ENCODE measurements at places on chromosomes 2 and 18.

DNA sequence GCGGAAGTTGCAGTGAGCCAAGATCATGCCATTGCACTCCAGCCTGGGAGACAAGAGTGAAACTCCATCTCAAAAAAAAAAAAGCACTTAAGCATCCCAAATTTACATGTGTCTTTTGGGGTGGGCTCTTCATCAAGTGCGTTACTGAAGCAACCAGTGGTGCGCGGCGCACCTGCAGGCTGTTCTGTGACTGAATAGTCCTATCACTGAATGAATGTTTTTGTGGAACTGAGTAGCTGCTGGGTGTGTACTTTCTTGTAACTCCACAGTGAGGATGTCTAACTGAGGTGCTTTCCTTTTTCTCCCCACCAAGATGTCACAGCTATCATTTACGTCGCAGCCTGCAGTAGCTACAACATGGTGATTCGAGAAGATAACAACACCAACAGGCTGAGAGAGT, 17.0 kb downstream of the CHMP1B start:
- DNase-seq = no peak

DNA sequence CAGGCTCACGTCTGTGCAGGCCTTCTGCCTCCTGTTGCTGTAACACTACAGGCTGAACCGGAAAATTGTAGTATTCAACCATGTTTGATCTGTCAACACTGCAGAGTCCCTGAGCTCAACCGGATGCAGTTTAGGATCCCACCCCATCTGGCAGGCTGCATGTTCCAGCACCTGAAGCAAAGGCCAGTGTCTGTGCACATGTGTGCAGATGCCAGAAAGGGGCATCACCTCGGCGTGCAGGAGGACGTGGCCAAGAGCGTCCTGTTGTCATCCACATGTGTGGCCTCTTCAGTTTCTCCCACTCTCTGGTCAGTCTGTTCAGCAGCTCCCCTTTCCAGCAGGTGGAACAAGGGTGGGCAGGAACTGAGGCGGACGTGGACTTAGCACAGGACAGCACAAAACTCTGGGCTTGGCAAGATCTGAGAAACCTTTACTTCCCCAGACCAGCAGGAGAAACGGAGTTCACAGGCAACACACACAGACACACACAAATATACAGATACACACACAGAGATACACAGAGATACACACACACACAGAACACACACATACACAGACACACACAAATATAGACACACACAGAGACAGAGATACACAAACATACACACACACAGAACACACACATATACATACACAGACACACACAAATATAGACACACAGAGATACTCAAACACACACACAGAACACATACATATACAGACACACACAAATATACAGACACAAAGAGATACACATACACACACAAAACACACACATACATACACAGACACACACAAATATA, 111.3 kb downstream of the NDUFA10 start:
- DNase-seq = no peak

DNA sequence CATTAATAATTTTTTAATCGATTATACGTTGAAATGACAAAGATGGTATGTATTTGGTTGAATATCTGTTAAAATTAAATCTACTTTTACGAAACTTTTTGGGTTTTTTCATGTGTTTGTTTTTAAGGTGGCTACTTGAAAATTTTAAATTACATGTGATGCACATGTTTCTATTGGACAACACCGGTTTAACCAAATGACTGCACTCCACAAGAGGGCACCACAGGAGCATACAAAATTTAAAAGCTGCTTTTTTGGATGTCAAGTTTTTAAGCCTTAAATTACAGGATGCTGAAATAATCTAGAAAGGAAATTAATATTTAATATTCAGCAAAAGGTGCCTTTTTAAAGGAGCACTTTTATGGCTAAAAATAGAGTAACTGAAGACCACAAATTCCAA, 98.7 kb downstream of the ACVR1 start:
- DNase-seq = no peak

GRCh38 chr2:60530660-60531281, 22.7 kb downstream of the BCL11A start:
- no peak for DNase-seq

DNA sequence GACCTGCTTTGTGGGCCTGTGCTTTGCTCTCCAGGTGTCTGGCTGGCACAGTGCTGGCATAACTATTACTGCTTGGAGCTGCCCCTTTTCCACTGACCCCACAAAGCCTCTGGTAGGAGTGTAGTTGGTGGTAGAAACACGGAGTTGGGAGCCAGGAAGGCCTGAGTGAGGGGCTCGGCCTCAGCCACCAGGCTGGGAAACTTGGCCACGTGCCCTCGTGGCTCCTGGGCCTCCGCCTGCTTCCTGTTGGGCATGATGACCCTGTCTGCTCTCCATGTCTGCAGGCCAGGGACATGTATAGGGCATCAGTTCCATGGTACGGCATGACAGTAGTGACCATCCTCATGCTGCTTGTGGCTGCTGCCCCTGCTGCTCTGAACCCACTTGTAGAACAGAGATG, 241.2 kb downstream of the FAM210A start:
- no peak for DNase-seq

DNA sequence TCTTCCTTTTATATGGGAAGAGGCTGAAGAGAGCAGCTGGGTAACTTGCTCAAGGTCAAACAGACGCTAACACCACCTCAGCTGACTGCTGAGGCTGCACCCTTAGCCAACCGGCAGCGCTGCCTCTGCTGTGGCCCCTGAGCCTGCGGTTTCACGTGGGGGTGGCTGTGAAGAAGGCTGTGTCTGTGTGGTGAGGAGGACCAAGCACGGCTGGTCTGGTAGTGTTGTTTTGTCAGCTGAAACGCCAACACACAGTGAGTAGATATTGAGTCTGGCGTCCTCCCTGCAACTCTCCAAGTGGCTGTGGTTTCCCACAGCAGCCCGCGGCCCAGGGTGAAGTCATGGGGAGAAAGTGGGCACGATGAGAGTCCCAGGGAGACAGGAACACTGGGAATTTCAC, 69.6 kb downstream of the THNSL2 start:
- peak; percentile 9 for DNase-seq

- DNase-seq = no peak
These were observed 123.8 kb downstream of the MYO1B start for GRCh38 chr2:191369034-191369433.

DNA sequence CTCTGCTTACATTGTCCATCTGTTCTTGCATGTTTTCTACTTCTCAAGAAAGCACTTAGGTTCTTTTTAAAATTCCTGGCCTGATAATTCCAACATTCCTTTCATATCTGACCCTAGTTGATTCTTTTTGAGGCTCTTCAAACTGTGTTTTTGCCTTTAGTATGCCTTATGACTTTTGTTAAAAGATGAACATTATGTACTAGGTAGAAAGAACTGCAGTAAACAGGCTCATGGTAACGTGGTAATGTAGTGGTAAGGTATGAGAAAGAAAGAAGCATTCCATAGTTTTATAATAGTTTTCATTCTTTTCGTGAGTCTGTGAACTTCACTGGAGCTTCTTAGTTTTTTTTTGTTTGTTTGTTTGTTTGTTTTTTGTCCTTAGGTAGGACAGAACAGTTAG, 306.4 kb downstream of the MBD2 start:
- no peak for DNase-seq

DNA sequence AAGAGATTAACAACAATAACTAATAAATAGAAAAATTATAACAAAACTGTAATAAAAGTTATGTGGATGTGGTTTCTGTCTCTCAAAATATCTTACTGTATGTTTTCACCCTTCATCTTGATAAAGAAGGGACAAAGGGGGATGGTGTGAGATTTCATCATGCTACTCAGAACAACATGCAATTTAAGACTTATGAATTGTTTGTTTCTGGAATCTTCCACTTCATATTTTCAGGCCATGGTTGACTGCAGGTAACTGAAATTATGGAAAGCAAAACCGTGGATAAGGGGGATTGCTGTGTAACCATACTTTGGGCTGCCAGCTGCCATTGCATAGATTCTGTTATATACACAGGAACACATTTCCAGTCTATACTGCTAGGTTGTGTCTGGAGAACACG, 45.6 kb downstream of the NEB start:
- DNase-seq = no peak

DNA sequence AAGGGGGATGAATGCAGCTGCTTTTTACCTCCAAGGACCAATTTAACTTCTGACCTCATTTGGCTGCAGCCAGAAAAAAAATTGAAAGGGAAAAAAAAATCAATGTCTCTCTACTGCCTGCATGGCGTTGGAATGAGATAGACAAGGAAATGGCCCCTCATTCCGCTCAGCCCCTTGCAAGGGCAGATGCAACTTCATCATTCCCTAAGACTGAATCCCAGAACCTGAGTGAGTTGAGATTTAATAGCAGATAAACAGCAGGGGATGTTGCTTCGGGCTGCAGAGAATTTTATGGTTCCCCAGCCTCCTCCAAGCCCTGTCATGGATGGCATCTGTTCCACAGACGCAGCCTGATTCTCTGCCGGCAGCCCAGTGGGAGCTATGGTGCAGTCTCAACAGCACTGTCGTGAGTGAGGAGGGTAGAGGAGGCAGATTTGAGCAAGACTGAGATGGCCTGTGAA, 49.0 kb downstream of the CAPN13 start:
- no peak for DNase-seq

DNA sequence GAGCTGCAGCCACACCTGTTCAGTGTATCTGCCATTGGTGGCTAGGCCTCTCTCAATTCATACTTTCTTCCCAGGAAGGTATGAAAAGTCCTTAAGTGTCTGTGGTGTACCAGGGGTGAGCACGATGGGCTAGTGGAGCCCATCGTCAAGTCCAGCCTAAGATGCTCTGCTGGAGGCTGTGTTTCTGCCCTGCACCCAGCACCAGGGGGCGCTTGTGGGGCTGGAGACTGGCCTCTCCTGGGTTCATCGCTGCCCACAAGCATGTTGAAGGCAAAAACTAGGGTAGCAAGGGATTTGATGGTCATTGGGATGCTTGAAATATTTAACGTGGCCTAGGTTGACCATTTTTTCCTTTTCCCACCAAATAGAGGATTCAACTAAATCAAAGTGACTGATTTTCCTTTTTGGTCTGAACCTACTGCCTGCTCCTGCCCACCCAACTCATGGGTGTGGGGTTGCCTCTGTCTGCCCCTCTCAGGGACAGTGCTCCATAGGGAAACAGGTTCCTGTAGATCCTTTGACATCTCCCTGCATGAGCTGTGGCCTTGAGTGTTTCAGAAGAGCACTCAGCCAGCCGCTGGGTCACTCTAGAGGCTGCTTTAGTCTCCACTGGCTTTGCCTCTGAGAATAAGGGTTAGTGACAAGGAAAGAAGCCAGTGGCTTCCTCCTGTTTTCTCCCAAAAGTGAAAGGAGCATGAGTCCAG, 59.0 kb downstream of the TPGS2 start:
- DNase-seq = no peak

- no peak for DNase-seq
These were observed 28.2 kb upstream of the ATG16L1 start for GRCh38 chr2:233223059-233223894.

DNA sequence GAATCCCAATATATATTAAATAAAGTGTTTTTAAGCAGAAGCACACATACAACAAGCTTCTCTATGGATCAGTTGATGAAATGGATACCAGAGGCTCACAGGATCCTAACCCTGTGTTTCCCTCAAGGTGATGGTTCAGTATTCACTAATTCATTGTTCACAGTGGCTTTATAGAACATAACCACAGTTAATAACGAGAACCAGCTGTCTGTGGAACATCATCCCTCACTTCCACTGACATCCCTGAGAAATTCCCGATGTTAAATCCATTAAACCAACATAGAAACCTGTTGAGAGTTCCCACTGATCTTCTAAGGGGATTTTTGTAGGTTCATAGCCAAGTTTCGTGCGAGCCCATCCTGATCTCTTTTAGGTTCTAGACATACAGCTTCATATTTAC, 29.0 kb downstream of the CCDC195 start:
- no peak for DNase-seq

DNA sequence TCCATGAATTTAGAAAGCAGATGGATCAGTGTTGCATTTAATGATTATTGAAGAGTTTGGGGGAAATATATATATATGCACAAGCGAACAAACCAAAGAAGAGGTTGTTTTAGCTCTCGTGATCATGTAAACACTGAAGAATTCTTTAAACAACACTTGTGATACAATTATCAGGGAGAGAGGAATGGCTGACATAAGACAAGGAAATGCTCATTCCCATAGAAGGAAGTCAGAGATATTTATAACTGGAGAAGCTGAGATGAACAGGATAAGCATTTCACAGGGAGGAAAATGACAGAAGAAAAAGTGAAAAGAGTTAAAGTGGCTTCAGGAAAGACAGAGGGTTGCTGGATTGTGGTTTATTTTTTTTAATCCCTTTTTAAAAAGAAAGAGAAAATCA, 10.6 kb upstream of the COL6A3 start:
- no peak for DNase-seq

Measured in stimulated activated CD8-positive, alpha-beta memory T cell treated with anti-CD3 and anti-CD28 coated beads, Interleukin-4, amount 100 ng/mL, for 1 hour (primary cell).